ENCODE measurements at places on chromosomes 16 and 17.

DNA sequence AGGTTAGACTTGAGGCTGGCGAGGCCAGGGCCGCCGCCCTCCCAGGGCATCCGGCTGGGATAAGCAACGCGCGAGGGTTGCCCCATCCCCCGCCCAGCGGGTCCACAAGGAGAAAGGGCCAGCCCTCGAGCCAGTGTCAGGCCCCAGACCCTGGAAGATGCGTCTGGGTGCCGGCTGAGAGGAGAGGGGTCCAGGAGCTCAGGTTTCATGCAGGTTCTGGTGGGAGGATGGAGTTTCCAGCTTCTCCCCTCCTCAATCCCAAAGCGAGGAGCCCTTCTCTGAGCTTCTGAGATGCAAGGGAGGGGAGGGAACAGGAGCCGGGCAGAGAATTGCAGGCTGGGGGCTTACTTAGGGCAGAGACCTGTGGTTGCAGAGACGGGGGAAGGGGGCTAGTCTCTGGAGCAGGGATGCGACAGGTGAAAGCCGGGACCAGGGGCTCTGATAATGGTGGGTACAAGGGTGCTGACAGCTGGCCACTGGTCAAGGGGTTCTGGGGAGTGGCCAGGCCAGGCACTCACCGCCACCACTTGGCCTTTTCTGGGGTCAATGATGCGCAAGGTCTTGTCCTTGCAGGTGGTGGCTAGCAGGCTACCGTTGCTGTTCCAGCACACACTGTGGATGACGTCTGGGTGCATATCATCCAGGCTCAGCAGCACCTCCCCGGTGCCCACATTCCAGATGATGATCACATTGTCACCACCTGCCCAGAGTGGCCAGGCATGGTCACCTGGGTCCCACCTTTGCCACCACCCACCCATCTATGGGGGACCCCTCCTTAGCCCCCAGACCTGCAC lies 4.2 kb downstream of the CORO6 start:
- no peak for DNase-seq

- no peak for DNase-seq
These were observed 13.7 kb downstream of the ALOX12B start for GRCh38 chr17:8073627-8074484.

GRCh38 chr17:79843474-79843815 lies 4.2 kb upstream of the CBX4 start:
- no peak for DNase-seq

DNA sequence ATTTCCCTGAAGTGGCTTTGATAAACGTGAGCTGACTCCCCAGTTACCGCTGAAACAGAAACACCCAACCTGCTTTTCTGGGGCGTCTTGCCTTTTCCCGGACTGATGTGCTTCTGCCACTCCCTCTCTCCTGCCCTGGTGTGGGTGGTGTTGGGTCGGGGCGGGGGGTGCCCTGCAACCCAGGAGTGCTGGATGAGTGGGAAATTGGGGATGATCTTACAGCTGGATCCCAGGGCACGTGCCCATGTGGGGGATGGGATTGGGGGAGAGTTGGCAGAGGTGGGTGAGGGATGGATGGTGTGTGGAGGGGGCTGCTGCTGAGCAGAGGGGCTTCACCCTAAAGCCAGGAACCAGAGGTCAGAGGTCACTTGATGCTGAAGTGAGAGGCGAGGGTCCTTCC lies 28.5 kb downstream of the PGS1 start:
- no peak for DNase-seq

DNA sequence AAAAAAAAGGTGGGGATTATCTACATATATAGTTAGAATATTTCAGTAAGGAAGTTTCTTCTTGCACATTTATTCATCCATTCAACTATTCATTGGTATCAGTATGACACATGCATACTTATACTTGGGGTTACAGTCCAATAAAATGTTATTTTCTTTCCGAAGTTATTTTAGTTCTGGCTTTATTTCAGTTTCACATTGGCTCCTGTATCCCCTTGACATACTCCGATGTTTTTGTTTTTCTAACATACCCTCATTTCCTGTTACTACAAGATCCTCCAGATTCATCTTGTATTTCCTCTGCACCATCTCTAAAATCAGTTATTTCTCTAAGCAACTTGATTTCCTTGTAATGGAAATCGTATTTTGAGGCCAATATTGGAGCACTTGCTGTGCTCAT lies 435.5 kb upstream of the MON1B start:
- no peak for DNase-seq

DNA sequence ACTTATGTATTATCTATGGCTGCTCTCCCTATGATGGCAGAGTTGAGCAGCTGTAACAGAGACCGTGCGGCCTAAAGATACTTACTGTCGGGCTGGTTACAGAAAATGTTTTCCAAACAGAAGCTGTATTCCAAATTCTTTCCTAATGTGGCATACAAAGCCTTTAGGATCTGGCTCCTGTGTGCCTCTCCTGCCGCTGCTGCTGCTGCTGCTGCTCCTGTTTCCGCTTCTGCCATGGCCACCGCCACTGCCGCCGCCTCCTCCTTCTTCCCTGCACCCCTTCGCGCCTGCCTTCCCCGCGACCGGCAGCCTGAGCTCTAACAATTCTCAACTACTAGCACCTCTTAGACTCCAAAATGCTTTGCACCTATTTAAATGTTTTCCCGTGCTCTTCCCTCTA lies 263.9 kb upstream of the TBX2 start:
- DNase-seq, result no peak

DNA sequence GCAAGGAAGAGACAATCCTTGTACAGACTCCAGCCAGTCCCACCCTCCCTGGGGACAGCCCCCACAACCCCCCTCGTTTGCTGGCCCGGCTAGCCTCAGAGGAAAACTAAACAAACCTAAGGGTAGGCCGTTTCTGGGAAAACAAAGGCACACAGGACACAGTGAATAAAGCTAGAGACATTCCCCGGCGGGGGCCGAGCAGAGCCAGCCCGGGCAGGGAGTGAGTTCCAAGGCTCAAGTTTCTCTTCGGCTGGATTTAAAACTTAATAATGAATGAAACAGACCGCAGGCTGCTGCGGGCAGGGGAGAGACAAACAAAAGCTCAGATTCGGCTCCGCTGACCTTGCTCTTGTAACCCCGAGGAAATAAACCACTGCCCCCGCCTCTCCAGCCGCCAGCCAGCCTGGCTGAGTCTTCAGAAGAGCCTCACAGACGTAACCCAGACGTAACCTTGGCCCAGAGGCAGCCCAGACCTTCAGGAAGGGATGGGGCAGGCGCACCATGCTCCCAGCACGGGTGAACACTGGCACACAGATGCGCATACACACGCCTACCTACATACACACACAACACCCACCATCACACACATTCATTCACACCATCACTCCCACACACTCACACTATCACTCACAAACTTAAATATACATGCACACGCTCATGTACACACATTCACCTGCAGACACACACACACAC lies 216.0 kb downstream of the ZNF423 start:
- peak; percentile 45 for DNase-seq

All from skeletal muscle cell (primary cell).